Activated CD4-positive, alpha-beta T cell treated with anti-CD3 and anti-CD28 coated beads, Interleukin-10, Interleukin-2, amounts not matched to agents 100 ng/mL and 50 ng/mL, durations not matched to agents 16 hours and 8 hours (primary cell): ENCODE measurements at places on chromosomes 4 and X.

DNA sequence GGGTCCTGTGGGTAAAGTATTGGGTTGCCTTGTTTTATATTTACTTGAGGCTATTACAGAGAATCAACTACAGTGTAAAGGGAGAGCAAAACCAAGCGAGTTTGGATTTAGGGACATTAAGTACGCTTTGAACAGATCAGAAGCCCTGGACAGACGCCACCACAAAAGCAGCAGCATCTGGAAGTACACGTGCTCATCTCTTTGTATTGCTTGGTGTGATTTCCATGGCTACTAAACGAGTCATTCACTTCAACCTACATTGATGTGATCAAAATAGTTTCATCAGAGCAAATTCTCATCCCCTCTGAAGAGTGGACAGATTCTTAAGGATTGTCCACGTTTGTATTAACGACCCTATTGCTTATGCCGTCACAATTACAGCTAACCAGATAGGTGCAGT lies 85.1 kb downstream of the SORBS2 start:
- no peak for DNase-seq

DNA sequence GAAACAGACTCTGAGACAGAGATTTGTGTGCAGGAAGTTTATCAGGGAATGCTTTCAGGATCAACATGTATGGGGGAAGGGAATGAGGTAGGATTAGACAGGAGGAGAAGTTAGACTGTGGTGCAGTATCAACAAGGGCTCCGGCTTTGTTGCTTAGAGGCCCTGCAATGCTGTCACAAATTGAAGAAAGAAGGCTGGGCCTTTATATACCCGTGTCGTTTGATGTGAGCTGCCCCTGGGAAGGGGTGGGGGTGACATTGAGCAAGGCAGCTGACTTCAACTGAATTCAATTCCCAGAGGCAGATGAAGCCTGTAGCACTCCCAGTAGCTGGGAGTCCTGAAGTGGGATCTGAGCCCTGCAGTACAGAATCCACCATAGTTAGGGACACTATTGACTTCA lies 29.5 kb upstream of the USP9X start:
- DNase-seq = no peak

GRCh38 chrX:53678667-53679066 lies 7.9 kb downstream of the HUWE1 start:
- peak; percentile 32 for DNase-seq

GRCh38 chr4:5722328-5722727 lies 11.3 kb downstream of the EVC start:
- no peak for DNase-seq

DNA sequence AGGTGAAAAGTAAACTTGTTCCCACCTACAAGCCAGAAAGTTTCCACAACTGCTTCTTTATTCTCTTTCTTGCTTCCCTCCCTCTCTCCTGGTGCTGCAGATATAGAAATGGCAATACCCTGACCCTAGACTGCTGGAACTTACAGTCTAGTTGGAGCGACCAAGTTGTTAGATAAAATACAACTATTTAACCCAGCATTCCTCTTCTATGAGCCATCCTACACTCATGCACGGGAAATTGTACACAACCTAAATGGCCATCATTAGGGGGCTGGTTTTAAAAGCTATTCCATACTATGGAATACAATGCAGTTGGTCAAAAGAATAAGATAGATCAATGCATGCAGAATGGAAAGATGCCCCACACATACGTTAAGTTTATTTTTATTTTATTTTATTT lies 41.1 kb downstream of the PJA1 start:
- DNase-seq = no peak

GRCh38 chr4:151853034-151853433 lies 92.2 kb upstream of the GATB start:
- no peak for DNase-seq

GRCh38 chr4:104066533-104066932 lies 346.7 kb upstream of the TACR3 start:
- no peak for DNase-seq

DNA sequence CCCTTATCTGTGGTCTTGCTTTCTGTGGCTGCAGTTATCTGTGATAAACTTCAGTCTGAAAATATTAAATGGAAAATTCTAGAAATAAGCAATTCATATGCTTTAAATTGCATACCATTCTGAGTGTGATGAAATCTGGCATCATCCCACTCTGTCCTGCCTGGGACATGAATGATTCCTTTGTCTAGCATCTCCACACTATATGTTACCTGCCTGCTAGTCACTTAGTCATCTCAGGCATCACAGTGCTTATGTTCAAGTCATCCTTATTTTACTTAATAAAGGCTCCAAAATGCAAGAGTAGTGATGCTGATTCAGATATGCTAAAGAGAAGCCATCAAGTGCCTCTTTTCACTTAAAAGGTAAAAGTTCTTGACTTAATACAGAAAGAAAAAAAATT lies 14.3 kb upstream of the RAB9B start:
- no peak for DNase-seq

- no peak for DNase-seq
These were observed 50.2 kb downstream of the ING2 start for GRCh38 chr4:183554878-183555585.

DNA sequence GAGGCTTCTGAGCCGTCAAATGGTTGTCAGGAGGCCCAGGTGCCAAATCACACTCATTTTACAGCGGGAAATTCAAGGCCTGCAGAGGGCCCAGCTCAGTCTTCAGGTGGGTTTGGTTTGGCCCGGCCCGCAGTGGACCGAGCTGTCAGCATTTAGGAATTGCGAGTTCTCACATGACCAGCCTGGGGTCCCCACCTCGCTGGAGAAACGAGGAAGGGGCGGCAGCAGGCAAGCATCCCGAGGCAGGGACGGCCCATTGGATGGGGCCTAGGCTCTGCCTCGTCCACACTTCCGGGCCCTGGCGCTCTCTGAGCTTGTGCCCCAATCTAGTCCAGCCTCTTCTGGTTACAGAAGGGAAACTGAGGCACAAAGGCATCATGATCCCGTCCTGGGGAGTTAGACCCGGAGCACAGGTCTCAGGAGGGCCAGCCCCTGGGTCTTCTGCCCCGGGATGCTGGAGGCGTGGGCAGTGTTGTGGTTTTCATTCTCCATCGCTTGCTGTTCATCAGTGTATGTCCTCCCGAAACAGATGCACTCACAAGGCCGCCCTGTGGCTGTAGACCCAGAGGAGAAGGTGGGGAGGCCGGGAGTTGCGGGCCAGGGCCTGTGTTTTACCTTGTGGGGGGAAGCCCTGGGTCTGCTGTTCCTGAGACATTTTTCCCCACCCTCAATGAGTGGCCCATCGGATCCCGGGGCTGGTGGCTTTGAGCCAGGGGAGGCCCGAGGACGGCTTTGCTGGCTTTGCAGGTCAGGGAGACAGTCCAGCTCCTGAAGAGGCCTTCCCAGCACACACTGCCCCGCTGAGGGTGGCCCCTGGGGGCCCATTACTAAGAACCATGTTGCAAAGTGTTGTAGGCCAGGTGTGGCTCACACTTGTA lies 8.9 kb downstream of the PSAPL1 start:
- no peak for DNase-seq

DNA sequence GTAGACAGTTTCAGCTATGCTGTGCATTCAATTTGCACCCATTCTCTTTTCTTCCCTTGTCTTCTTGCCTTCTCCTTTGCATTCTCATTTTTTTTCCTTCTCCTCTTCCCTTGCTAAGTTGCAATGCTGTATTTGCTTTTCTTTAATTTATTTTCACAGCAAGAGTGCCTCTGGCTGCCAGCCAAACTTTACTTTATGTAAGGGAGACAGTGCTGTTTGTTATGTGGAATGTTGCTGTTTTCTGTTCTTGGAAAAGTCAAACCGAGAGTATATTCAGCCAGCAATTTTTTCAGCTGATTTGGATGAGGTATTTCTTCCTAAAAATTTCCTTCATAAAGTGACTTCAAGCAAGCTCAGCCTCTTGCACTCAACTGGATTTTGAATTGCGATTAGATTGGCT lies 1293.4 kb downstream of the ARAP2 start:
- no peak for DNase-seq

DNA sequence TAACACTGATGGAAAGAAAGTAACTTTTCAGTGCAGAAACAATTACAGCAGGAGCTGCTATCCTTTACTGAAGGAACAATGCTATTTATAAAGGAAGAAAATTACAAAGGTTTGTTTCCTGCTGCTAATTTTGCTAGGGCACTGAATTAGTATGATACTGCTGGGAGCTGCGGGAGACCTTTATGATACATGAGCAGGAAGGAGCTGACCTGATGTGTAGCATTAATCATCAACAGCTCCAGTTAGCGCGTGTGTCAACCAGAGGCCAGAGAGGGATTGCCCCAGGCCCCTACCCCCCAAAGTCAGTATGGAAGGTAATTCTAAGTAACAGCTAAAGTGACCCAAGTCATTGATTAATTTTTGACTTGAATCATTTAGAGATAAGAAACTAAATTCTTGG lies 728.9 kb downstream of the PCDH18 start:
- no peak for DNase-seq

DNA sequence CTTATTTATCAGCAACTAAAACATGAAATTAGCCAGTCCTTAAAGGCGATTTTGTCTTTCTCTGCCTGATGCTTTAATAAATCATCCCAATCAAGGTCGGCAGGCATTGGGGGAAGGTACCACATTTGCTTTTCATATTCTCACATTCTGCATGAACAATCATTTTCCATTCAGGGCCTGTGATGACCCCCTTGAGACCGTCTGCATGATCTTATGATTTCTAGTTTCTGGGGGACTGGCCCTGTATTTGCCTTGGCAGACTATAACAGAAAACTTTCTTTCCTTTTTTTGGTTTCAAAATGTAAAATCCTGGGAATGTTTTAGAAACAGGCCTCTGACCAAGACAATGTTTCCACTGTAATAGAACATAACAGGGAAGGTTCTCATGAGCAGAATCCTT lies 296.8 kb downstream of the IDS start:
- DNase-seq = no peak

DNA sequence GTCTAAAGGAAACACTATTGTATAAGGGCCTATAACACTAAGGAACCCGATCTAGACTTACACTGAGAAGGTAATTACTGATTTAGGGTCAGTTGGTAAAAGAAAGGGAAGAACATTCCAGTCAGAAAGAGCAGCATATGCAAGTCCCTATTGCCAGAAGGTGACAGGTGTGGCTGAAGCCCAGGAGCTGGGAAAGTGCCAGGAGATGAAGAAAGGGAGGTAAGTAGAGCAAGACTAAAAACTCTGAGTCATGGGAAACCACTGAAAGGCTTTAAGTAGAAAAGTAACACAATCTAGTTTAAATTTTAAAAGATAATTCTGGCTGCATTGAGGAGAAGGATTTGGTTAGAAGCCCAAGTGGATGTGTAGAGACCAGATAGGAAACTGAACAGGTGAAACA lies 77.7 kb upstream of the INTU start:
- no peak for DNase-seq
